HCEC 1CT (cell line): ENCODE measurements at places on chromosomes 4 and X.

DNA sequence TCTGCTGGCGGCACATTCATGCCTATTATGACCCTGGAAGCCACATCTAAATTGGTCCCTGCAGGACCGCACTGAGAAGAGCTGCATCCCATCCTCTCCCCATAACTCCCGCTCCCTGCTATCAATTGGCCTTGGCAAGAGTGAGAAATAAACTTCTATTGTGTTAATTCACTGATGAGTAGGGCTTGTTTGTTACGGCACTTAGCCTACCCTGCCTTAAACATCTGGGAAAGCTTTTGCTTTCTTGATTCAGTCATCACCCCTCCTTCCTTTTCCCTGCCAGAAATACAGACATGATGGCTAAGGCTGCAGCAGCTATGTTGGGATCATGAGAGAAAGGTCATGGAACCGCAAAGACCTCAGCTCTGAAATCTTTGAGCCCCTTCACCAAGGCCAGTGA lies 36.5 kb downstream of the SUPT20HL2 start:
- DNase-seq: no peak

DNA sequence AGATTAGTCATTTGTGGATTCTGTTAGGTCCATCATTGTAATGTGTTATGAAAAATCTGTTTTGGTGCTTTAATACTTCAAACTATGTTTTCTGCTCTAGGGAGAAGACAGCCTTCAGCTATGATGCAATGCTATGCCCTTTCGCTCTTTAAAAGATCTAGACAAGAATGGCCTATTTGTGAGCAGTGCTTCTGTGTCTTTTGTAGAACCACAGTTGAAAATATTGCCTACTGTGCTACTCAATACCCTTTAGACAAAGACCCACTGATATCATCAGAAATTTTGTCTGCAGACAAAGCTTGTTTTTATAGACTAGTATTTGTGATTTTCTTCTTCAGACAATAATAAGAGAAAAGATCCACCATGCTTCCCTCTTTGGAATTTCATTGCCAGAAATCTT lies 44.6 kb upstream of the SLITRK2 start:
- DNase-seq: no peak

DNA sequence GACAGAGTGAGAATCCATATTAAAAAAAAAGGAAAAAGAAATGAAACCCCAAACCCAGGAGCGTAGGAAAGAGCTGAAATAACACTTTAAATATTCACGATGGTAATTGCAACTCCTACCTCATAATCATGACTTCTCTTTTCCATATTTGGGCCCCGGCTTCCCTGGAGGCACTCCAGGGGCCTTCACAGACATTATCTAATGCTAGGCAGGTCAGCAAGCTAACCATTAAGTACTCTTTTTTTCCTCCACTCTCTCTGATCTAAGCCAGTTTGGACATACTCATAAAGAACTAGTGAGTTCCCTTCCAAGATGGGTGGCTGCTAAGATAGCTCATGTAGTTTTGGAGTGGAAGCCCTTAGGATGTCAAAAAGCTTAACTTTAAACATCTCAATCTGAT lies 83.2 kb downstream of the SH3KBP1 start:
- DNase-seq: no peak

GRCh38 chr4:48308901-48309300 lies 32.4 kb upstream of the SLAIN2 start:
- no peak for DNase-seq

DNA sequence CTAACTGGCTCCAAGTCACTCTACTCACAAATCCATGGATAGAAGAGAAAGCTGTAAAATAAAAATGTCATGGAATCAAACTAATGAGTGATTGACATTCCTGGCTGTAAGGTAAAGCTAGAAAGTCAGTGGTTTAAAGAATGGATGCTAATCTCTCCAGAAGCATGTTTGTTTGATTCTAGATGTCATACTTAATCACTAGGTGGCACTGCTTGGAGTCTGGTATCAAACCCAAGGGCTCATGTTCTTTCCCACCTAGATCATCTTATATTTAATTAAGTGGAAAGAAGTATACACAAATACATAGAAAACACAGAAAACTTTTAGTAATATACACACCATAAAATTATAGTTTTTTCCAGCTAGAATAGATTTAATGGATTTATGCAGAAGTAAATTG lies 2666.6 kb downstream of the PCDH7 start:
- DNase-seq: no peak

- DNase-seq: no peak
Observed at GRCh38 chr4:3766785-3767569, 792 bp downstream of the ADRA2C start.

GRCh38 chr4:182400081-182400480 lies 156.9 kb downstream of the TENM3 start:
- DNase-seq: no peak

- no peak for DNase-seq
Observed at GRCh38 chr4:185797018-185797417, 15.0 kb downstream of the SORBS2 start.

- DNase-seq: peak; percentile 48
Observed at GRCh38 chr4:151117371-151117962, 18.0 kb downstream of the RPS3A start.

- DNase-seq: no peak
Observed at GRCh38 chr4:180292339-180292738, 1950.9 kb upstream of the TENM3 start.

- no peak for DNase-seq
Observed at GRCh38 chr4:876780-877179, 50.9 kb upstream of the CPLX1 start.

DNA sequence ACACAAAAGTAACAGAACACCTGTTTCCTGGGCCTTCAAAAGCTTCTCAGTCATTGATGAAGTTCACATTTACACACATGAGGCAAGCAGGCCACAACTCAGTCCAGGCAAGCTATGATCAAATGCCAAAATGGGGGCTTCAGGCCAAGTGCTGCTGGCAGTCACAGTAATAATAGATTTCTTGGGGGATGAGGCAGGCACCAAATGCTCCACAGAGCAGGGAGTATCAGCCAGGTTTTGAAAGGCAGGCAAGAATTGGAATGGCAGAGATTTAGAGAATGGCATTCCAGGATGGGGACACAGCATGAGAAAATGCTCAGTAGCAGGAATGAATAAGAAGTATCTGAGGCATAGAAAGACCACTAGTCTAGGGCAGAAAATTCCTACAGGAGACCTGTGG lies 52.8 kb downstream of the GRIA3 start:
- DNase-seq: no peak

DNA sequence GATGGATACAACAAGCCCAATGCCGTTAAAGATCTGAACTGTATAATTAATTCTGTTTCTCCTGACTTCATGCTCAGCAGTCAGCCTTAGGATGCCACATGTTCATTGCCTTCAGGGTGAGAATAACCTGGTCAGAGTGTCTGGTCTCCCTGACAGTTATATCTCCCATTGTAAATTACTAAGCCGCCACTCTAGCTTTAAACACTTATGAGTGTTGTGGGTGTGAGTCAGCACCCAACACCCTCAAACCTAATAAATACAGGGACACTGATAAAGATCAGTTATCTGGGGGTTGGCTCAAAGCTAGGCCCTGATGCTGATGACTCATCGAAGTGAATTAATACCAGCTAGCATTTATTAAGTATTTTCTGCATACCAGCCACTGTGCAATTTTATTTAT lies 64.9 kb upstream of the DYNLT3 start:
- no peak for DNase-seq

- DNase-seq: no peak
Observed at GRCh38 chrX:79631526-79631925, 264.4 kb upstream of the ITM2A start.

- DNase-seq: no peak
Observed at GRCh38 chr4:66974665-66975064, 570.6 kb downstream of the CENPC start.

DNA sequence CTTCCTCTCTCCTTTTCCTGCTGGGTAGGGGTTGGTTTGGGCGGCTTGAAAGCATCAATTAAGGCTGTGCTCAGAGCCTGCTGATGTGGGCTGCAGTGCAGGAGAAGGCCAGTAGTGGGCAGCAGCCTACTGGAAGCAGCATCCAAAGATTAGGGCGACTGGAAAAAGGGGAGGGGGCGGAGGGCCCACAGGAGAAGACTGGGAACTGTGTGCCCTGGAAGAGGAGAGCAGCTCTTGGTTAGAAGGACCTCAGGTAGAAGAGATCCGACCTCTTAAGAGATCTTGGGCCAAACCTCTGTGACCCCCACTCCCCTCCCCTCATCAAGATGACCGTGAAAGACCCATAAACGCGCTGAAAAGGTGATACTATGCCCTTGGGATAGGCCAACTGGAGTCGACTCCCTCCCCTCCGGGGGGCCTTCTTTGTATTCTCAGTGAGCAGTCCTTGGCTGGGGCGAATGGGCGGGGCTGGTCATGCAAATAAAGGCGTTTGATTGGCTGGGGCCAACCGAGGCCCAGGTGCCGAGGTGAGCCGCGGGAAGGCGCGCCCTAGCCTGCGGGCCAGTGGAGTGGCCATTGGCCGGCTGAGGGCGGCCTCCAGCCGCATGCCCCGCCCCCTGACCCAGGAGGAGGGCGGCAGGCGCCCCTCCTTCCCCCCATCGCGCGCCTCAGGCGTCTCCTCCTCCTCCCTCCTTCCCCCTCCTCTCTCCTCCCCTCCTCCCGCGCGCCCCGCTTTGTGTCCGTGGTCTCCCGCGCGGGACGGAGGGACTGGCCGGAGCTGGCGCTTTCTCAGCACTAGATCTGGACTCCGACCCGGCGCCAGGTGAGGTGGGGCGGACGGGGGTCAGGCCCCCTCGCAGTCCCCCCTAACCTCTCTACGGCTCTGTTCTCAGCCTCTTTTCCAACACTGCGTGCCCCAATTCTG lies 10.1 kb downstream of the DLG3 start:
- peak; percentile 43 for DNase-seq

DNA sequence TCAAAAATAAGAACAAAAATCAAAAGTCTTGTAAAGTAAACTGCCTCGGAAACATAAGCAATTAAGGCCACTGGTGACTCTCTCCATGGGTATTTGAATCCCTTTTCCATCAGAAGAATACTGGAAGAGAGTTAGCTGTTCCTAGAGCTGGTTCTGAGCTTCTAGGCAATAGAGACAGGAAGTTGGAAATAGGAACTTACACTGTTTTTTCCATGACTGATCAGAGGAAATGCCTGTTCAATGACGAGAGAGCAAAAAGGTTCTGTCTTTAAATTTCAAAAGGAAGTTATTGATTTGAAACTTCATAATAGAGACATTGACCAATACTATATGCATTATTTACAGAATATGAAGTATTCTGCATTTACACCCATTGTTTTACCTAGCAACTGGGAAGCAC lies 503.5 kb upstream of the ARX start:
- DNase-seq: no peak

- DNase-seq: no peak
Observed at GRCh38 chrX:126489116-126489695, 63.4 kb downstream of the DCAF12L1 start.

DNA sequence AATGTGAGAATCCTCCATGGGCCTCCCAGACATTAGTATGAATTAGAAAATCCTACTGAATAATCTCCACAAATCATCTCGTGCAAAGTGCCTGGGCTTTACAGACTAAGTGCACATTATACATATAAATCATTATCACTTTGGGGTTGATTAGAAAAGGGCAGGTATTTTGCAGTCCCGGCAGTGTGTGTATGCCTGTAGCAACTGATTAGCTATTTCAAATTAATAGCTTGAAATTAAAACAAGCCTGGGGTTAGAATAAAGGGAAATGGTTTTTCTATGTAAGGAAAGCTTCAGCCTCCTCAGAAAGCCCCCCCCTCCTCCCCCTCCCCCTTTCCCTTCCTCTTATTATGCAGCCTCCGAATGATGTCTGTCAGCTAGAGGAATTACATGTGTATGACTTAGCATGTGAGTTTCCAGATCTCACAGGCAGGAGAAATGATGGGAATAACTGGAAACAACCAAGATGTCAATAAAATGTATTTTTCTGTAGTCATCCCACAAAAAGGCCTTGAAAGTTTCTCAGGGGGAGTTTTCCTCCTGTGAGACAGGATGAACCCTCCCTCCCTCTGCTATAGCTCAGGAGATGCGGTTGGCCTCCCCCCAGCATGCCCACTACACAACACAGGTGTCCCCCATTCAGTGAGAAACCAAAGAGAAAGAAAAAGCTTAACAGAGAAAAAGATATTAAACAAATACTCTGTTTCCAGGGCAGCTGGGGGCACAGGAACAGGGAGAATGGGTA lies 41.2 kb upstream of the RASGEF1B start:
- no peak for DNase-seq

DNA sequence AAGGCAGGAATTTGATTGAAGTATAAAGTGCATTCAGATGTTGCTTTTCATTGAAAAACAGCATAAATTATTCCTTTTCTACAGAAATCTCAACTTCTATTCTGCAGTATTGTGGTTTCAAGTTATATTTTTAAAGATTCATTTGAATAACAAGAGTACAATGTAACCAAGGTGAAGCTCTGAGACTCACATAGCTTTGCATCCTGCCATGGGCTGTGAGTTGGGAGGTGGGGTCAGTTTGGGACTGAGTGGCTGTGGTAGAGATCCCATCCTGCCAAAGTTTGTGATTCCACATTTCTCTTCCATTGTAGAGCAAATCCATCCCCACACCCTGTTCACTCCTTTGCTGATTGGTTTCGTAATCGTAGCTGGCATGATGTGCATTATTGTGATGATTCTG lies 69.2 kb downstream of the KIT start:
- DNase-seq: no peak

- peak; percentile 39 for DNase-seq
Observed at GRCh38 chrX:104098151-104098808, 14.0 kb upstream of the ZCCHC18 start.

GRCh38 chr4:143207555-143207954 lies 22.8 kb downstream of the USP38 start:
- no peak for DNase-seq

- no peak for DNase-seq
Observed at GRCh38 chr4:105996845-105997244, 101.6 kb downstream of the NPNT start.

- no peak for DNase-seq
Observed at GRCh38 chrX:77118686-77119085, 328.5 kb upstream of the FGF16 start.

DNA sequence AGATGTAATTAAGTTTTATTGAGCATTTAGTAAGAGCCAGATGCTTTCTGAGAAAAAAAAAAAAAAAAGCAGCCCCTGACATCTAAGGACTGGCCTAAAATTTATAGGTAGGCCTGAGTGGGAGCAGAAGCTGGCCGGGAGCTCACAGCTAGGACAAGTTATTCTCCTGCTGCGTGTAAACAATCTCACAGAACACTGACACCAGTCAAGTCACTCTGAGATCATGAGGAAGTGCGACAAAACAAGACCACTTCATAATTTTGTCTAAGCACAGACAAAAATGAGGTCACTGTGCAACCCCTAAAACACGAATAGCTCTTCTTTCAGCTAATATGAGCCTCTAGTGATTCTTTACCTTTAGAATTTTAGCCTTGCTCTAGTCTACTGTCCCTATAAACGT lies 15.3 kb upstream of the NSUN7 start:
- no peak for DNase-seq

GRCh38 chrX:130981836-130982235 lies 76.3 kb upstream of the ARHGAP36 start:
- peak; percentile 11 for DNase-seq

DNA sequence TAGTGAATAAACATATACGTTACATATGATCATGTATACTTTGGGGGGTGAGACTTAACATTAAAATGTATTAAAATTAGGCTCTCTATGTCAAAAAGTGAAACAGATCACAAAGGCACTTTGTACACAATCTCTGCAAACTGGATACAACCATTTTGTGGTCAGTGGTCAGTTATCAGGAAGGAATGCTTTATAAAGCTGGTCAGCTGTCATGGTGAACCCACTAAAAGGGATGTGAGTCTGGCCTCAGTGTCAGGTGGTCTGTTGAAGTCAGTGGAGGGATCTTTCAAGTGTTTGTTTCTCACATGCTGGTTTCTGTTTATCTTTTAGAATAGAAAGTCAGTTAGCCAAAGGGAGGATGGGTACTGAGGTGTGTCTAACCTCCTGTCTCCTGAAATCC lies 875.5 kb upstream of the INTU start:
- DNase-seq: no peak
